Stimulated activated CD4-positive, alpha-beta T cell treated with anti-CD3 and anti-CD28 coated beads, Interleukin-4, amount 100 ng/mL, for 24 hours (primary cell): ENCODE measurements at places on chromosomes 16 and 17.

DNA sequence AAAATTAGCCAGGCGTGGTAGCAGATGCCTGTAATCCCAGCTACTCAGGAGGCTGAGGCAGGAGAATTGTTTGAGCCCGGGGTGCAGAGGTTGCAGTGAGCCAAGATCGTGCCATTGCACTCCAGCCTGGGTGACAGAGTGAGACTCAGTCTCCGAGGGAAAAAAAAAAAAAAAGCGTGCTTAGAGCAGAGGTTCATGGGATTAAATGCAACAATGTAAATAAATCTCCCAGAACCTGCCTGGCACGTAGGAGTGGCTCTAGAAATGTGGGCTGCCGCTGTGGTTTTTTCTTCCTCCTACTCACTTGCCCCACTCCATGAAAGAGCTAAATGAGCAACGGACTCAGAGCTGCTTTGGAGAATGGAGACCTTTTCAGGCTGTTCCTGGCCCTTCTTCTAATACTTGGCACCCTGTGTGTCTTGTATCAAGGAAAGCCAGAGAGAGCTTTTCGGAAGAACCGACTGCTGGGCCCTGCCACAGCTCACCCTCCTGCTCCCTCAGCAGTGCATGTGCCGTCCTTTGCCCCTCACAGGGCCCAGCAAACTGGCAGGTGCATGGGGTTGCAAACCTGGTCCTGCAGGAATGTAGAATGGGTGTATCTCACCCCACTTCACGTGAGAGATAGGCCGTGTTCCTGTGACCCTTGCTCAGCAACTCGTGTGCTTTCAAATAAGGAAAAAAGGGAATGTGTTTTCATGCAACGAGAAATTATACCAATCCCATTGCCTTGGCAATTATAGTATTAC lies 52.0 kb downstream of the LDHD start:
- no peak for DNase-seq

DNA sequence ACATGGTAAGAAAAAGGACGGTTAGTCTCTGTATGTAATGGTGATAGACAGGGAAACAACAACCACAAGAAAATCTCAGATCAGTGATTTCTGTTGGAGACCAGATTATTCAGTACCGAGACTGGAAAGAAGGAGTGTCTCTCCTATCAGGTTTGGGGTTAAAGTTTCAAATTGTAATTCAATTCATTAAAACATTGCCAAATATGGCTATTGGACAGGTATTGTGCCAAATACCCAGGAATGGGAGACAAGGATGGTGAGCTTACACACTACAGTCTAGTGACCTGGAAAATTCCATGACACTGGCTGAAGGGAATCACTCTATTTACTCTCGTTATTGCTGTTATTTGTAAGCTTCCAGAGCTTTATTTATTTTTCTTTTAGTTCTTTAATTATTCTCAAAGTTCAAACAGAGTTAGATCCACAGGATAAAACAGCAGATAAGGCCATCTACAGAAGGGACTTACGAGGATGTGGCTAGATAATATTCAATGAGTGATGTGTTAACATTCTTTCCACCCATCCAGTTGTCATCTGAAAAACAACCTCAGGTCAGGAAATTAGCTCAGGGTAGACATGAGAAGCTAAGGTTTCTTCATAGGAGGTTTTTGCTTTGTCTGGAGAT lies 25.1 kb upstream of the MMD start:
- no peak for DNase-seq

- DNase-seq, result no peak
Observed at GRCh38 chr17:5513628-5514027, 27.3 kb downstream of the MIS12 start.

DNA sequence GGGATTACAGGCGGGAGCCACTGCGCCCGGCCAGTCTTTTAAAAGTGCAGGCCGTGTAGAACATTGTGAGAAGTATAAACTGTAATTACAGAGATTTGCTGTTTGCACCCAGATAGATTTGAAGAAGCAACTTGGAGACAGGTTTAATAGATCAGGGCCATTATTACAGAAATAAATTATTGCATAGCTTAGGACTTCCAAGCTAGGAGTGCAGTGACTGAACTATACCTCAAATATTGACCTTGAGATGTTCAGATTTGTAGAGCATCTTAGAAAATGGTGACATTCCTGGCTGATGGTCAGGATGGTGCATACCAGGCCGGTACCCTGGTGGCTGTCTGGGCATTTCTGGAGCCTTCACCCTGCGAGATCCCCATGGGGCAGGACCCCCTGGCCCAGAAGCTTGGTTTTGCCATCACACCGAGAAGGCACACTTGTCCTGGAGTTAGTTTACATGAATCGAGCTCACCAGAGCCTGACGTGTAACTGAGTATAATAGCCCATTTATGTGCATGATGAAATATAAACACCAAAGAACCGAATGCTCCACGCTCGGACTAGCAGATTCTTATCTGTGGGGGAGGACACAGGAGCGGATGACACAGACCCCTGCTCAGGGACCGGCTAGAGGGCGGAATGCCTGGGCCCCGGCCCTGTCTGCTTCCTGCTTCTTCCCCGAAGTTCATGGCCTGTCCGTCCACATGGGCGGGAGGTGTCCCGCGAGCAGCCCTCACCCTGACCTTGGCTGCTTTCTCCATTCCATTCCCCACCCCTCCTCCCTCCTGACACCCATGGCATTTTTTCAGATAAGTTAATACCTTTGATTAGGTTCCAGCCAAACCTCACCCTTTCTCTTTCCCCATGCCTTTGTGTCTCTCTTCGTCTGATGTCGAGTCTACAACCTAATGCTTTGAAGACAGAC lies 32.1 kb downstream of the CCDC40 start:
- no peak for DNase-seq

GRCh38 chr17:64001763-64002529 lies 3.8 kb downstream of the PRR29 start:
- DNase-seq, result no peak

DNA sequence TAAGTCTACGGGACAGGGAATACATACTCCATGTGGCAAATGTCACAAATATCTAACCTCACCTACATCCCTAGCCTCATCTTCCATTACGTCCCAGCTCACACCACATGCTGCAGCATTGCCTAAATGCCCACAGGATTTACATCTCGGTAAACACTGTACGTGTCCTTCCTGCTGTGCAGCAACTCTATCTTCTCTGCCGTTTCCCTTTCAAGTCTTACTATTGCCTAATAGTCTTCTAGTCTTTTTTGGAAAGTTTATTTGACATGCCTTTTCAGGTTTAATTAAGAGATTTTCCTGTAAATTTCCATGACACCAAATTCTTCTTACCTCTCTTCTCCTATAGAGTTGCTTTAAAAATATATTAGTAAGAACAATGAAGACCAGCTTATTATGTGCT lies 120.5 kb downstream of the HS3ST4 start:
- no peak for DNase-seq
